ENCODE measurements at places on chromosomes 1 and 21.

DNA sequence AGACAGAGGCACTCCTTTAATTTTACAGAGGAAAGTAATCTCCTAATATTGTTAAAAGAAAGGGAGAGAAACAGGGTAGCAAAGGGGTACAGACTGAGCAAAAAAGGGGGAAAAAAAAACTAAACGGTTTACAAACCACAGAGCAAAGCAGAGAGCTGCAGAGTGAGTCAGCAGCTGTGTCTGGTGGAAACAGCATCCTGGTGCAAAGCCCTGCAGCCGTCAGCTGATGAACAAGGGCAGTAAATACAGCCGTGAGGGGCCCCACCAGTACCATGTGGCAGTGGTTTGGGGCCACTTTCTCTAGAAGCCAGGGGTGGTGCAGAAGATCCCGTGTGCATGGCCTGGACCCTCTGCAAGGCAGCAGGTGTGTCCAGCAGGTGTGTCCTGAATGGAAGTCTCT lies 111.3 kb downstream of the ERG start:
- no peak for DNase-seq

- DNase-seq: peak; percentile 43
Observed at GRCh38 chr1:201042779-201043461, 19.4 kb upstream of the KIF21B start.

DNA sequence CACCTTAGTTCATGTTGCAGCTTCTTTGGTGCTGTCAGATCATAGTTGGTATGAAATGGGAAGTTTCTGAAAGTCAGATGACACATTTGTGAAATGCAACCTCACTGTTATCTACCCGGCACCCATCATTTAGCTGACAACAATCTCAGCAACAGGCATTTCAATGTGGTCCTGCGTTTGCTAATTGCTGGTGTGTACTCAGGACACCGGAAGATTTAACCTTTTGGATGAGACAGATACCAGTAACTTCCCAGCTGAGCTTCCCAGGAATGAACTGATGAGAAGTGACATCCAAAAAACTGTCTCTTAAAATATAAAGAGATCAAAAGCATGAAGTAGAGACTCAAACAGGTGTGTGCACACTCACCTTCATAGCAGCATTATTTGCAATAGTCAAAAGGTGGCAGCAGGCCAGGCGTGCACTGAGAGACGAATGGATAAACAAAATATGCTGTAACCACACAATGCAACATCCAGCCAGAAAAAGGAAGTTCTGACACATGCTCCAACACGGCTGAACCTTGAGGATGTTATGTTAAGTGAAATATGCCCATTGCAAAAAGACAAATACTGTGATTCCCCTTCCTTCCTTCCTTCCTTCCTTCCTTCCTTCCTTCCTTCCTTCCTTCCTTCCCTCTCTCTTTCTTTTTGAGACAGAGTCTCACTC lies 7.9 kb upstream of the CLDN14 start:
- DNase-seq: no peak

DNA sequence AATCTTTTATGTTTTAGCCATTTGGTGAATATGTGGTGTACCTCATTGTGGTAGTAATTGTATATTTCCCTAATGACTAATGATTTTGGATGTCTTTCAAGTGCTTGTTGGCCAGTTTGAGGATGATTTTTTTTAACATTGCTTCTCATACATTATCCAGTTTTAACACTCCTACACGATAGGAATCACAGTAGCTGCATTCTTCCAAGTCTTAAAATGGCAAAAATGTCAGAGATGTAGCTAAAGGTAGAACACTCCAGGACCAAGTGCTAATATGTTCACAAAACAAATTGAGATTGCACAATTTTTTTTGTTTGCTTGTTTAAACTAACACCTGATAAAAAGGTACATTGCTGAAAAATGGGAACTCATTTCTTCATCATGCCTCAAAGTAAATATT lies 11.7 kb downstream of the USP25 start:
- DNase-seq: no peak

DNA sequence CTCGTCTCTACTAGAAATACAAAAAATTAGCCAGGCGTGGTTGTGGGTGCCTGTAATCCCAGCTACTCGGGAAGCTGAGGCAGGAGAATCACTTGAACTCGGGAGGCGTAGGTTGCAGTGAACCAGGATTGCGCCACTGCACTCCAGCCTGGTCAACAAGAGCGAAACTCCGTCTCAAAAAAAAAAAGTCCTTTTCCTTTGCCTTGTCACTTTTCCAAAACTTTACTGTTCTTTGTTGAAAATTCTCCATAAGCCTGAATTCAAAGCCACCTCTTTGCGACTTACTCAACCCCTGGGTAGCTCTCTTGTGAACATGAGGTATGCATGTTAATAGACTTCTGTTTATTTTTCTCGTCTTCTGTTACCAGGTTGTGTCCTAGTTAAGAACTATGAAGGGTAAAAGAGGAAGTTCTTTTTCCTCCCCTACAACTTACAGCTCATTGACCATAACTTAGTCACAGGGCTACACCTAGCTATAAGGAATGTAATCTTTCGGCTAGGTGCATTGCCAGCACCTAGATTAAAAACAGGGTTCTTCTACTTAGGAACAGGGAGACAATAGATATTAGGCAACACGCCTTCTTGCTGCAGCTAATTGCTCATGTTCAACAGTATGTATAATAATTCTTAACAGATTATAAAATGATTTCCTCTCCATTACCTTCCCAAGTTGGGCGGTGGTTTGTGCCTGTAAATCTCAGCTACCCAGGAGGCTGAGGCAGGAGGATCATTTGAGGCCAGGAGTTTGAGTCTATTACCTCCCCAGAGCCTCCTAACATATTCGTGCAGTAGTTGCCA lies 40.9 kb downstream of the PTAFR start:
- no peak for DNase-seq

- DNase-seq: no peak
Observed at GRCh38 chr21:35368326-35368725, 319.2 kb upstream of the RUNX1 start.

DNA sequence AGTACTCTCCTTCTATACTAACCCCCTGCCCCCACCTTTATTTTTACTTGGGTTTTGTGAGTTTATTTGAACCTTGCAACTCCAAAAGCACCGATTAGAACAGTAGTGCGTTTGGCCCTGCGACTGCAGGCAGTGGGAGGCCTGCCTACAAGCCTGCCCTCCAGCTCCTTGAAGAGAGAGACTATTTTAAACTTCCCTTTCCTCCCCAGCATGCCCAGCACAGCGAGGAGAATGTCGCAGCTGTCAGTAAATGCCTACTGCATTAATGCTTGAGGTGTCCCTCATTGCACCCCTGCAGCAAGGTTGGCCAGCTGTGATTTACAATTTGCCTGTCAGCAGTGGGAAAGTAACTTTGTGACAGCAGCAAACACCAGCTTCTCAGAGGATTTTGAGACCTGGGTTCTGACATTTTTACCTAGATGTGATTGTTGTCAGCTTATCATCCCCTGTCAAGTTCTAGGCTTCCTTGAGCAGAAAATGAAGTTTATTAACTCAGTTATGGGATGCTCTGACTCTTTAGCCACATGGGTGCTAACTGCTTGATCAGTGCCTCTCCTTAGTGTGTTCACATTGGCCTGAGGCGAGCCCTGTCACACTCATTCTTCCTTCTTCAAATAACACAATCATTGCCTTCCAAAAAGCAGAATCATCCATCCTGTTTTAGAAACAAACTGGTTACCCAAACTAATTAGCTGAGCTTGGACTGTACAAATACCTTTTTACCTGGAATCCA lies 170.6 kb downstream of the PDE4B start:
- DNase-seq: no peak

DNA sequence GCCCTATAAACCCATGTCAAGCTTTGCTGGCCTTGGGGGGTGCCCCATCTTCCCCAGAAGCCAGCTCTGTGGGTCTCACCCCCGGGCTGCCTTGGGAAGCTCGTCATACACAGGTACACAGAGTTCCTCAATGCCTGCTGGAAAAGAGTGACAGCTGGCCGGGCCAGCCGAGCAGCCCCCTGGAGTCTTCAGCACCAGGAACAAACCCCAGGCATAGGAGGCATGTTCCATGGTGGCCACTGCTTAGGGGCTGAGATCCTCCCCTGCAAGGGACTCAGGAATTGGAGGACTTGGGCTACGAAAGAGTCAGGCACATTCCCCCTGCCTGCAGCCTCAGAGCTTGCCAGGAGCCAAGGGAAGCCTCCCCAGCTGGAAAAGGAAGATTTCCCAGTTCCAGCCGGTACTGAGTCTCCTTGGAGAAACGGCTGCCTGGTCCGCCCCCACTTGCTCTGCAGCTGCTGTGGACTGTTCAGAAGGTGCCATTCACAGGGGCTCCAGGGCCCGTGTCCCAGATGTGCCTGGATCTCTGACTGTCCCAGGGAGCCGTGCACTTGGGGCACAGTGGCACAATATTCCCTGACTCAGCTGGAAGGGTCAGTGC lies 89.5 kb downstream of the STUM start:
- DNase-seq: no peak

DNA sequence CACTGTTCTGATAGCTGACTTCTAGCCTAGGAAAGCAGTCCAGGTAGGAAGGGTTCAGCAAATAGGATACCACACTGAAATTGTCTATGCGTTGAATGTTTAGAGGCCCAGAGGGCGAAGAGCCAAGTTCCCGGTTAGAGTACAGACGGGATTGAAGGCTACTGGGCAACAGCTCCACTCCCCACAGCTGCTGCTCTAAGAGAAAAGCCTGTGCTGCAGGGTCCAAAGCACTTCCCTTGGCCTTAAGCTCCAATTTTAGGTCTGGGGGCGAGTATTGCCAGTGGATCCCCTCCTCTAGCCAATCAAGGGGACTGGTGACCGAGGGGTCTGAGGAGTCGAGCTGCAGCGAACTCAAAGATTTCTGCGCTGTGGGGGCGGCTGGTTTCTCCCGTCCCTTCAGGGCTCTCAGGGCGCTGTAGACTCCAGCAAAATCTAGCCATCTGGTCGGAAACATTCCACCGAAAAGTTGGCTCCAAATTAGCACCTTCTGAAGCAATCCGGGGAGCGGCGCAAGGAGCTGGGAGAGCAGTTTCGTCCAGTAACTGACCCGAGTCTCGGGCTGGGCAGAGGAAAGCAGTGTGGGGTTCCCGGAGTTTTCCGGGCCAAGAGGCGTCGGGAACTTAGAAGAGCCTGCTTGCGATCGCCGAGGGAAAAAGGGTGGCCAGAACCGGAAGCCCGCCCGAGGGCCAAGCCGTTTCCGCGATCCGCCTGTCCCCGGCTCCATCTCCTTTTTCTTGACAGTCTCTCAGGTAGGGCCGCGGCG lies 748 bp downstream of the PPP1R15B start:
- DNase-seq: no peak

GRCh38 chr1:218656301-218657037 lies 311.3 kb downstream of the TGFB2 start:
- DNase-seq: no peak

DNA sequence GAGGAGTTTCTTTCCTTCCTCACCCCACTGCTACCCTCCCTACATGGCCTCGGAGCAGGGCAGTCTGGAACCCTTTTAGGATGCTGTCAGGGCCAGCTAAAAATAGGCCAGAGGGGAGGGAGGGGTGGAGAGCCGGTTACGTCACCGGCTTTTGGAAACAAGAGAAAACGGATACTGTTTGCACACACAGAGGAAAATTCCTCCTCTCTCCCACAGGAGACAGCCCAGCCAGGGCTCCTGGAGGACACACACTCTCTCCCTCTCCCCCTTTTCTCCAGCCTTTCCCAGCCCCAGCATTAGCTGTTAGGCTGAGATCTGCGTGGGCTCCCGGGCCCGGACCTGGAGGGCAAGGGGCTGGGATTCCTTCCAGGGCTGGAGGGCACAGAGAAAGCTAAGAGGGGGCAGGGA lies 20.0 kb upstream of the ALDH4A1 start:
- DNase-seq: no peak

- no peak for DNase-seq
Observed at GRCh38 chr1:168224991-168225390, 813 bp upstream of the SFT2D2 start.

GRCh38 chr1:225277445-225277844 lies 150.4 kb downstream of the LBR start:
- no peak for DNase-seq

- DNase-seq: no peak
Observed at GRCh38 chr1:235635938-235636662, 13.5 kb downstream of the GNG4 start.

GRCh38 chr1:53288002-53288789 lies 39.7 kb downstream of the LRP8 start:
- no peak for DNase-seq

GRCh38 chr1:184507165-184507564 lies 120.3 kb downstream of the C1orf21 start:
- no peak for DNase-seq

- DNase-seq: no peak
Observed at GRCh38 chr1:221801773-221802516, 60.1 kb upstream of the DUSP10 start.

GRCh38 chr1:4010284-4010683 lies 110.2 kb upstream of the C1orf174 start:
- DNase-seq: no peak

DNA sequence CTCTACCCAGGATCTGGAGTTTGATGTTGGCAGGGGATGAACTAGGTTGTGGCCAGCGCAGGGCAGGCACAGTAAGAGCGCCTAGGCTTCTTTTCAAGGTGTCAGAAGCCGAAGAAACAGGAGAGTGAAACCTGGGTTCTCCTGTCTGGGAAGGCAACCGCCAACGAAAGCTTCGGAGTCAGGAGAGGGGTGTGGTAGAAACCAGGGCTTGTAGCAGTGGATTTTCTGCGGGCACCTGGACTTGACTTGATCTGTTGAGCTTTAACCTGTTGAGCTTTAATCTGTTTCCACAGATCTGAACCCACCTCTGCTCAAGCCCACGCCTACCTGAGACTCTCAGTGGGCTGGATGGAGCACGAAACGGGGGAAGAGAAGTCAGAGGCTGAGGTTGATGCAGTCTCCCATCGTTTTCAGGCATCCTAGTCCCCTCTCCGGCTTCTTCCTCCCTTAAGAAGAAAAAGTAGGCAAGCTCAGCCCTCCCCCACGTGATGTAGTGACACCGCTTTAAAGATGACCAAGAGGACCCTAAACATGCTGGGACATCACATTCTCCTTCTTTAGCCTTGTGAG lies 9.3 kb downstream of the HLX start:
- DNase-seq: no peak

DNA sequence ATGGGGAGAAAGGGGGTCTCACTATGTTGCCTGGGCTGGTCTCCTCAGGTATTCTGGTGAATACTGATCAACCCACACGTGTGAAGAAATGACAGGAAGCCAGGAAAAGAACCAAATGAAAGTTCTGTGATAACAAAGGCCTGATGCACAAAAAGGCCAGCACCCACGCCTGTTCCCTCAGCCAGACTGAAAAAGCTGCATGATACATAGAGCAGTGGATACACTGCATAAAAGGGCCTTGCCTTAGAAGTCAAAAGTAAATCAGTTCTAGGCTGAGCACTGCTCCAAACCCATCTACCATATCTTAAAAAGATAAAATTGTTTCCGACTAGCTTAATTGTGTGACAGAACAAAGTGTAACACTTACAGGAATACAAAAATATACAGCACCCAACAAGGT lies 36.9 kb upstream of the PSMG1 start:
- DNase-seq: no peak

GRCh38 chr1:87673748-87674147 lies 345.1 kb downstream of the LMO4 start:
- DNase-seq: no peak

DNA sequence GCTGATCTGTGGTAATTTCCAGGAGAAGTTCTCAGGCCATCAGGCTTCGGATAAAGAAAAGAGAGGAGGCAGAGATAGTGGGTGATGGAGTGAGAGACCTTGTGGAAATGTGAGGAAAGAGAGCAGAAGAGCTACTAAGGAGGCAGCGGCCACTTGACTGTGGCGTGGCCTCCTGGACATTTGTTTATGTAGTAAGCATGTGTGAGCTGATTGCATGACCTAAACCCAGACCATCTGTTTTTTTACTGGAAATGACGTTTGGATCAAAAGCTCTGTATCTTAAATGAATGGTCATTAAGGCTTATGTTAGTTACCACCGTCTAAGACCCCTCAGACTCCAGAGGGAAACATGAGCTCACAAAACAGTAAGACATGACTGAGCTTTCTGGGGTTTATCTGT lies 13.6 kb downstream of the ATP1B1 start:
- no peak for DNase-seq
